ENCODE measurements at places on chromosomes 4 and X. TPM values are rescaled to one million over a fixed set of nuclear protein-coding genes. Genes with fewer than 3 reads are reported as not detected.

RASL11B gene
- 22.7 TPM for total RNA-seq

TMA16 gene
- 37.0 TPM for total RNA-seq

PCDH7 gene
- total RNA-seq, result 74.3 TPM

PROM1 gene
- total RNA-seq, result 13.7 TPM

ZAR1 gene
- 2.3 TPM for total RNA-seq

RAP2C gene
- total RNA-seq, result 83.0 TPM

RRH gene
- 0.29 TPM for total RNA-seq

CYSLTR1 gene
- 0.68 TPM for total RNA-seq

CXCL11 gene
- not detected for total RNA-seq

KDR gene
- 44.1 TPM for total RNA-seq

NPFFR2 gene
- total RNA-seq, result not detected

NLGN3 gene
- 3.5 TPM for total RNA-seq

MAGED4 gene
- 80.2 TPM for total RNA-seq

TCEAL6 gene
- not detected for total RNA-seq

HSFX4 gene
- not detected for total RNA-seq

DCX gene
- total RNA-seq, result 6.1 TPM

CXCL10 gene
- total RNA-seq, result 0.44 TPM

S100P gene
- 1.1 TPM for total RNA-seq

COX7B2 gene
- not detected for total RNA-seq

FAM133A gene
- total RNA-seq, result 0.57 TPM

ASB12 gene
- total RNA-seq, result 0.18 TPM

SPANXN5 gene
- total RNA-seq, result not detected

CDS1 gene
- 18.7 TPM for total RNA-seq

TRO gene
- 177 TPM for total RNA-seq

NXF2 gene
- total RNA-seq, result not detected

PAGE5 gene
- not detected for total RNA-seq

CTAG1B gene
- total RNA-seq, result not detected

HS6ST2 gene
- 23.1 TPM for total RNA-seq

NCAPG gene
- 13.6 TPM for total RNA-seq

GRIA3 gene
- total RNA-seq, result 2.3 TPM

RPA4 gene
- total RNA-seq, result 1.2 TPM

NLGN4X gene
- total RNA-seq, result 23.5 TPM

CLNK gene
- total RNA-seq, result not detected

MAGEA8 gene
- total RNA-seq, result not detected

LAMTOR3 gene
- 42.4 TPM for total RNA-seq

HSPA4L gene
- 5.2 TPM for total RNA-seq

IL1RAPL1 gene
- total RNA-seq, result 15.2 TPM

PPBP gene
- total RNA-seq, result not detected

PLXNA3 gene
- total RNA-seq, result 128 TPM

RHOXF2B gene
- total RNA-seq, result not detected

USP17L19 gene
- total RNA-seq, result not detected

USP27X gene
- 17.2 TPM for total RNA-seq

RNF128 gene
- total RNA-seq, result 0.43 TPM

TMEM31 gene
- total RNA-seq, result 0.74 TPM

ZDHHC9 gene
- total RNA-seq, result 30.2 TPM

DGKK gene
- total RNA-seq, result 0.04 TPM

GRPEL1 gene
- total RNA-seq, result 15.5 TPM

STATH gene
- not detected for total RNA-seq

SFRP2 gene
- total RNA-seq, result 27.1 TPM

PTPN13 gene
- total RNA-seq, result 42.9 TPM

C1QTNF7 gene
- total RNA-seq, result 4.4 TPM

GLRA3 gene
- total RNA-seq, result 0.02 TPM

PSAPL1 gene
- not detected for total RNA-seq

SPIN4 gene
- total RNA-seq, result 9.5 TPM

REPS2 gene
- total RNA-seq, result 5.2 TPM

CDKL2 gene
- 2.1 TPM for total RNA-seq

F8A2 gene
- total RNA-seq, result not detected

CXCL1 gene
- 0.74 TPM for total RNA-seq

Measured in mesothelial cell of epicardium (in vitro differentiated cells).